ENCODE measurements at places on chromosomes 3 and 15.

- ATAC-seq: peak; percentile 80
Measured at GRCh38 chr3:70992562-70993204, 590.8 kb downstream of the FOXP1 start.

DNA sequence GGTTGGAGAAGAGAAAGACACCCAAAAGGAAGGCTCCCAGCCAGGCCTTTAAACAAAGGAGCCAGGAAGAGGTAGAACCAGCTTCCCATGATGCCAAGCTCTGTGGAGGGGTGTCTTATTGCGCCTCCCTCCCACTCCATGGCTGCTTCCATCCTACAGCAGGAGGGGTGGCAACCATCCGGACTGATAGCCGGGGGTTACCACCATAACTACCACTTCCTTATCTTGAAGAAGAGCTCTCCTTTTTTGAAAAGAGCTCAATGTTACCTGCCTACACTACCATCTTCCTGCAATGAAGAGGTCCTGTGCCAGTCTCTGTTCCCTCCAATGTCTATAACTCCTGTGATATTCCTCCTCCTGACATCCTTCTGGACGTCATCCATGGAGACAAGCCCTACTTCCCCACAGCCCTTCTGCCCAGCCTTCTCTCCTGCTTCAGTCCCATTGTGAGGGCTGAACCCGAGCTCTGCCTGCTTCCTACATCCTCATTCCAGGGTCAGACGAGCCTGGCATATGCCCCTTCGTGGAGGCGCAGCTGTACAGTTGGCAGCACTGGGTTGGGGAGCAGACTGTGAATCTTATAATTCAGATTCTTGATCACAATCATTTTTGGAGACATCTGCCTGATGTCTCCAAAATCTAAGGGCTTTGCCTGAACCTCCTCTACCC is 8.5 kb downstream of the CCDC9B start:
- no peak for ATAC-seq

DNA sequence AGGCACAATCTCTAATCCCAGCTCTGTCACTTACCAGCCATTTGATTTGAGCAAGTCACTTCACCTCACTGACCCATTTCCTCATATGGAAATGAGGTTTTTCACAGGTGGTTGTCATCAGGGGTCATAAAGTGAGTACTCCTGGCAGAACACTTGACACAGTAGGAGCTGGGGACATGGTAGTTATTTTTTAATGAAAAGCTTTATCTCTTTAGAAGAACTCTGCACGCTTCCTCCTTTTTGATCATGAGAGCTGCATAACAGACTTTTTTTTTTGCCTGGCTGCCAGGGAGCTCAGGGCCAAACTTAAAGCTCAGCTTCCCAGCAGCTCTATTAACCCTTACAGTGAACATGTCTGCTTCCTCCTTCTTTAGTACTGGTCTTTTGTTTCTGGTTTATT is 8.4 kb downstream of the VWA5B2 start:
- no peak for ATAC-seq

- ATAC-seq: peak; percentile 78
Measured at GRCh38 chr3:94778814-94779494, 716.1 kb downstream of the NSUN3 start.

DNA sequence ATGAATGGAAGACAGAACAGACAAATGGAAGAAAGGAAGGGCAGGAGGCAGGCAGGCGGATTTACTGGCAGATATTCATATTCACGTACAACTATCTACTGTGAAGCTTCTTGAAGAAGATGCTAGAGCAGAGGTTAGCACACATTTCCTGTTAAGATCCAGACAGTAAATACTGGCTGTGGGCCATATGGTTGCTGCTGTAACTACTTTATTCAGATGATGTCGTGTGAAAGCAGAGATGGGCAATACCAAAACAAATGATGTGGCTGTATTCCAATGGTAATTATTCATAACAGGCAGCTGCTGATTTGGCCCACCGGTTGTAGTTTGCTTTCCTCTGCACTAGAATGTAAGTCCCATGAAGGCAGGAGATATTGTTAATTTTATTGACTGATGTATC is 115.7 kb upstream of the PRTG start:
- no peak for ATAC-seq

GRCh38 chr15:93087825-93088199 is 1.2 kb downstream of the RGMA start:
- peak; percentile 34 for ATAC-seq

DNA sequence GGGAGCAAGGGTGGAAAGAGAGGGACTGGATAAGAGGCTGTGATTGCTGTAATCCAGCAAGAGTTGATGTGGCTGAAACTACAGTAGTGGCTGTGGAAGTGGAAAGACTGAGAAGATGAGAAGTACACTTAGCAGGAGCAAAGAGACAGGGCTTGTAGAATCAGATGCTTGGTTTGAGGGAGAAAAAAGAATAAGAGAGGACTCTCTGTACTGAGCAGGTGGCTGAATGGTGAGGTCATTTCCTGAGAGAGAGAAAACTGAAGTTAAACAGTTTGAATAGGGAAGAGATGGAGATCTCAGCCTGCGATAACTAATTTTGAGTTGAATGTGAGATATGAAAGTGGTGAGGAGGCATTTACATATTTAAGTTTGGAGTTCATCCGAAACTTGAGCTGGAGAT is 95.8 kb upstream of the SLC25A36 start:
- no peak for ATAC-seq

DNA sequence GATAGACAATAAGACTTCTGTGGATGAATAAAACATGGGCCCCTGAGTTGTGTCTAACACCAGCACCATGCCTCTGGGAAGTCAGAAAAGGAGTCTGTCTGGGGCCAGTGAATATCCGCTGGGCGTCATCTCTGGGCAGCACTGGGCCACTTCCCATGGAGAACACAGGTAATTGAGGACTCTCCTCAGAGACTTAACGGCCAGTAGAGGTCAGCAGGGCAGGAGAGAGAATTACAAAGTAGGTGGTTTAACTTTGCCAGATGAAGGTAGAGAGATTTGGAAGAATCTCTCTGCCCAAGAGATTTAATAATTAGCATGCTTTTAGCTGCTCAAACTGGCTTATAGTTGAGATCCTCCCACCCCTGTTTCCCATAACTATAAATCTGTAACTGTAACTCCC is 65.7 kb downstream of the OCA2 start:
- no peak for ATAC-seq

- peak; percentile 66 for ATAC-seq
Measured at GRCh38 chr3:22122567-22122966, 371.6 kb upstream of the ZNF385D start.

DNA sequence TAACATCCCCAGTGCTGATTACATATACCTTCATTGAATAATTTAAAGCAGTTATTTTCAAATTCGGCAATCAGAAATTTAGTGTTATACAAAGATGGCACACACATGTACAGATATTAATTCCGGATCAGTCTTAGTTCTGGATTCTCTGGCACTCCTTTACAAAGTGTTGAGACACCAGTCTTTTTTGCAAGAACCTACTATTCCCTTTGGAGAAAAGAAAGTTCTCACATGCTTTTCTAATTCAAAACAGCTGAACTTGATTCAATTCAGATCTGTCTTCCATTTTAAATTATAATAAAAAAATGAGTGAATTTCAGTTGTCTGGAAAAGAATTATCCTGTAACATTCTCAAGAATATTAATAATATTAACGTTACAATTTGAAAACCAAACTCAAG is 20.4 kb downstream of the CCDC191 start:
- ATAC-seq: no peak

DNA sequence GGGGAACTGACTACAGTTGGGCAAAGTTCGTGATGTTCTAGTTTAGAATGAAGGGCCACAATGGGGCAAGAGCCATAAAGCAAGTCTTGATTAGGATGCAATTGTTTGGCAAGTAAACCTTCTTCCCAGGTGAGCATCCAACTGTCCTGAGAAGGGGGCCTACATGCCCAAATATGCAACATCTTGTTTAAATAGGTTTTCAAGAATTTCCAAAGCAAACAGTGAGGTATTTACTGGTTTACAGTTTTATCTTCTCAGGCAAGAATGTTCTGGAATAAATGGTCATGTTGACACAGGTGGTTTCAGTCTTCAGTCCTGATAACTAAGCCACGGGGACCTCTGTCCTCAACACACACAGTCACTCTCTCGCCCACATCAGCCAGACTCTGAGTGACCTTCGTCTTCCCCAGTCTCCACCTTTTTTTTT is 90.3 kb upstream of the FAM174B start:
- ATAC-seq: no peak

DNA sequence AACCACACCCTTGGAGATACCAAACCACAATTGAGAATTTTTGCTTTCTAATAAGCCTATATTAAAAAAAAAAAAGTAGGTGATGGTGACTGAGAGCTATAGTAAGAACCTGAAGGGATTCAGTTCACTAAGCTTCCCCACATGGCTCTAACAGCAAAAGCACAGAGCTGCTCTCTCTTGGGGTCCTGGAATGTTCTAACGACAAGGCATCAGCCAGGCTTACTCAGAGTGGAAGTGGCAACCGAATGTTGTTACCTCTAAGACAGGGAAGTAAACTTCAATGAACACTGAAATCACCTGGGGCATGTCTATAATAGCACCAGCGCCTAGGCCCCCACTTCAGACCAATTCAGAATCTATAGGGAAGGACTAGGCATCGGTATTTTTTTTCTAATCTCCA is 397.7 kb downstream of the MAGI1 start:
- ATAC-seq: no peak

GRCh38 chr15:100944244-100944895 is 25.2 kb downstream of the LRRK1 start:
- no peak for ATAC-seq

GRCh38 chr15:69159805-69160140 is 662 bp upstream of the GLCE start:
- ATAC-seq: no peak

DNA sequence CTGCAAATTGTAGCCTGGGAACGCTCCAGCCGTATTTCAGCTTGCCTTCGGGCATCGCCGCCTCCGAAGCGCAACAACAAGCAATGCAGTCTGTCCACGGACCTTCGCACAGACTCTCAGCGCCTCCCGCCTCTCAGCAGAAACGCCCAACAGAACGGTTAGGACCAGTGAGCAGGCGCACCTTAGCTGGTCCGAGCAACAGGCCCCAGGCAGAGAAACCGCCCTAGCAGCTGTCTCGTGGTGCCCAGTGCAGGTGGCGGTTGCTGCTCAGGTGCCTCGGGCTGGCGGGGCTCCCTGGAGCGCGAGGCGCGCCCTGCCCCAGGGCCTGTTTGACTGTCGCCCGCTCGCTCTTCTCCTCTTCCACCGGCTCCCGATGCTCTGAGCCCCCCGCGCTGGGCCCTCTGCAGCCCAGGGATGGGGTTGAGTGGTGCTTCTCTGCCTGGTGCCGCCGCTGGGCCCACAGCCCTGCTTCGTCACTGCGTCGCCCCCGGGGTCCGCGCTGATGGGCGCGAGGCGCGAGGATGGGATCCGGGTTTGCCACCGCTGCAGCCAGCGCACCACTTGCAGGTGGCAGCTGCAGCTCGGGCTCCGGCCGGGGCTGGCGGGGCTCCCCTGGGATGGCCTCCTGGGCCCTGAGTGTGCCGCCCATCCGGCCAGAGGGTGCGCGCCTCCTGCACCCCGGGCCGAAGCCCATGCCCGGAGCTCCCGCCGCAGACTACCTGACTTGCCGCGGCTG is 268.4 kb upstream of the FRG2C start:
- ATAC-seq: peak; percentile 35

DNA sequence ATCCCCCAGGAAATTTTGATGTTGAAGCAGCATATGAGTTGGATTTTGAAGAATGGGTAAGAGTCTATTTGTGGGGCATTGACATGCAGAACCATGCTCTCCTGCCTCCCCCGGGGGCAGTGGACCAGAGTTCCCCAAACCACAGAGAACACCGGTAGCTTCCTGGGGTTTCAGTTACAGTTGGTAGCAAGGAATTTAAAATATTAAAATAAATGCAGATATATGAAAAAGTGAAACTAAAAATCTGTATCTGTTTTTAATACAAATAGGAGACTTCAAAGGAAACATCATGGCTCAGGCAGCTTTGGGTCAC is 37.4 kb downstream of the SLC9A9 start:
- no peak for ATAC-seq

GRCh38 chr3:123344907-123345594 is 103.8 kb downstream of the ADCY5 start:
- peak; percentile 67 for ATAC-seq

DNA sequence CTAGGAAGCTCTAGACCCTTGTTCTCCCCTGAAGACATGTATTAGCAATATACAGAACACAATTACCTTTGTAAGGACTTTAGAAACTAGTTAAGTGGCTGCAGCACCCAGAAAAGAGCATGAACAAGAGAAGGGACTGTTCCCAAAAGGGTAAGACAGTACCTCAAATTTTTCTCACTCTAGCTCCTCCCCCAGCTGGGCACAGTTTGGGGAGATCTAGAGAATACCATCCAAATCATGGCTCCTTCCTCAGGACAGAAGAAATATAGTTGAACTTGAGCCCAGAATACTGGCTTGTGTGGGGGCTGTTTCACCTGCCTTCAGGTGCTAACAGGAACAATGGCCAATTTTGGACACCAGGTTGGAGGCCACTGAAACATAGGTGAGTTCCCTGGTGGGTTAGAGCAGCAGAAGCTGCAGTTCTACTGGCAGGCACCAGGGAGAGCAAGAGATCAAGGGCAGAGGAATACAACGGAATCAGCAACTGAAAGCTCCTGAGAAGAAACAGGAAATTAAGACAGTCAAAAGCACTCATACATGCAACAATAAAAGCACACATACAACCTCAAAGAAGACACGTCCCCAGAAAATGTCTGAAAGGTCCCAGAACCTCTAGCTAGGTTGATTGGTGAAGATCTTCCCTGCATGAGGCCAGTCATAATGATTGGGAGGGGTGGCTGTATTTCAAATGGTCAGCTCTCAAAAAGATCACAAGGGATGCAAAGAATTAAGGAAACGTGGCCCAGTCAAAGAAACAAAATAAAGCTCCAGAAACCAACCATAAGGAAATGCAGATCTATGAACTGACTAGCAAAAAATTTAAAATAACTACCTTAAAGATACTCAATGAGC is 104.9 kb upstream of the ASB14 start:
- no peak for ATAC-seq

DNA sequence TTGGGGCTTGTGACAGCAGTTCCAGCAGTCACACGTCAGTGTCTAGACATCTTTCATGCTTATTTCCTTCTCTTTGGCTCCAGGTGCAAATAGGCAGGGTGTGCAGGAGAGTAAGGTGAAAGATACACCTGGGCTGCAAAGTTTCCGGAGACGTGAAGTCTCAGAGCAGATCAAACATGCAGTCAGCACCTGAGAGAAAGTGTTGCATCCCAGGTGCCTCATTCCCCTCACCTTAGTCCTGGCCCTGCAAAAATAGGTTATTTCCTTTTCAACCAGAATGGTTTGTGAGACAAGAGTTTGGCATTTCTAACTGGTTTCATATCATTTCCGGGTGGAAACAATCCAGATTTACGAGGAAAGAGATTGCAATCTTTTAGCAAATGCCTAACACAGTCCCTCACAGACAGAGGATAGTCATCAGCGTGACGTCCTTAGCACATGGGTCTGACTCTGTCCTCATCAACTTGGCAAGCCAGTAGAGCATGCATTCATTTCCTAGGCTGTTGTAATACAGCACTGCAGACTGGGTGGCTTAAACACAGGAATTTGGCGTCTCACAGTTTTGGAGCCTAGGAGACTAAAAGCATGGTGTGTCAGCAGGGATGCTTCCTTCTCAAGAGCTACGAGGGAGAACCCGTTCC is 58.2 kb upstream of the ARRDC4 start:
- no peak for ATAC-seq

All from motor neuron (in vitro differentiated cells).